GM06990 (cell line): ENCODE measurements at places on chromosomes 11 and 22.

DNA sequence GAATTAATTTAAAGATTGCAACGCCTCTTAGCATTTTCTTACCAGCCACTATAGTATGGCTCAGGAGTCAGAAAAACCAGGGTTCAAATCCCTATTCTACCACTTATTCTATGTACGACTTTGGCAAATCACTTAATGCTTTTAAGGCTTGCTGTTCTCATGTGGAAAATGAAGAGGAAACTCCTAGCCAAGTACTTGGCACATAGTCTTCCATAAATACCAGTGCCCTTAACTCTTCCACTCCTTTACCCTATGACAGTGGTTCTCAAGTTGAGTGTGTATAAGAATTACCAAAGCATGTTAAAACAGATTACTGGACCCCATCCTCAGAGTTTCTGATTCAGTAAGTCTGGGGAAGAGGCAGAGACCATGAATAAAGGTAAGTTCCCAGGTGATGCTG is 107.6 kb downstream of the RBFOX2 start:
- no peak for DNase-seq

GRCh38 chr11:80841675-80842074 is 1400.8 kb upstream of the TENM4 start:
- no peak for DNase-seq

- DNase-seq: no peak
Measured at GRCh38 chr11:1003159-1003558, 33.4 kb downstream of the MUC6 start.

DNA sequence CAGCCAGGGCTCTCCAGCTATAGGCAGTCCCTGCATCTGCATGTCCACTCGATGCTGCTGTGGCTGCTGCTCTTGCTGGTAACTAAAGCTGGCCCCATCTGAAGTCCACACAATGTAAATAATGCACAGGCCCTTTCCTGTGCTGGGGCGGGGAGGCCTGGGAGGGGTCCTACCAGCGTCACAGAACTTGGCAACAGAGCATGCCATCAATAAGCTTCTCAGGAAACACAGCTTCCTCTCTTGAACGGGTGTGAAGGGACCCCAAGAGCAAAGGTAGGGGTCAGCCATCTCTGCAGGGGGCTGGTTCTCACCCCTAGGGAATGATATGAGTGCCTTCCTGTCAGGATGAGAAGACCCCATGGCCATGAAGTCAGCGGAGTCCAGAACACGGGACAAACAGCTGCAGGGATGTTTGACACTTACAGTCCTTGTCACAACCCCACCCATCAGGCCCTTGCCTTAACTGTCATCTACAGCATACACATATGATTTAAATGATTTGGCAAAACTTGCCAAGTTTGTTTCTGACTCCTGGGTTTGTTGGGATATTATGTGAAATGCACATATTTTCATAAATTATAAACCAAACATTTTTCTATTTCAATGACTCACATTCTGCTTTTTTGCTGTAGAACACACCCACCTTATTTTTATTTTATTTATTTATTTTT is 39.1 kb upstream of the LYVE1 start:
- no peak for DNase-seq

DNA sequence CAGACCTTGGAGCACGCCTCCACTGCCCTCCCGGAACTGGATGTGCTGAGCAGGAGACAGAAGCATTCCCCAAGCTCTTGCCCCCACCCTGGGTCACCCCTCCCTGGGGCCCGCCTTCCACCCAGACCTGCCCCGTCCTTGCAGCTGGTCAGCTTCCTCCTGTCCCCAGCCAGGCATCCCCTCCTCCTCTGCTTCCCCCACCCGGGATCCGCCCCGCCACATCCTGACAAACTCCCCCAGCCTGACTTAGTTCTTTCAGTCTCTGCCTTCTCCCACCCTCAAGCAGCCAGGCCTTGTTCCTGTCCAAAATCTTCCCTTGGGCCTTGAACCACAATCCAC is 1.1 kb upstream of the PLXNB2 start:
- DNase-seq: peak; percentile 39

DNA sequence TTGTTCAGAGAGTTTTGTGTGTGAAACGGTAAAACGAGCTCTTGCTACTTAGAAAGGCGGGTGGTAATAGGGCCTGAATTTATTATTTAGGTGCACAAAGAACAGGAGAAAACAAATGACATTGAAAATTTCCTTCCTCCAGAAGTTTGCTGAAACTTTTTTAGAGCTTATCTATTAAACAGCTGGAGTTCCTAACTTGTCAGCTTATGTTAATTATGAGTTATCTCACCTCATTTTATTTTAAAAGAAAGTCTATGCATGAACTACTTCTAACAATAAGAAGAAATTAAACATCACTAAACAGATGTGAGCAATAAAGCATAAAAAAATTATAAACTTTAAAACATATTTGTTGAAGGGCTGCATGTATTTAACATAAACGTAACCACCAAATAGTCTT is 373.9 kb upstream of the ANO3 start:
- no peak for DNase-seq
